ENCODE measurements at places on chromosomes 5 and 9.

- peak; percentile 59 for DNase-seq
These were observed 219.8 kb downstream of the FBXL7 start for GRCh38 chr5:15719784-15720183.

- no peak for DNase-seq
These were observed 572.1 kb downstream of the CHSY3 start for GRCh38 chr5:130476325-130476724.

- no peak for DNase-seq
These were observed 184.6 kb upstream of the PUM3 start for GRCh38 chr9:3028535-3028934.

- no peak for DNase-seq
These were observed 56.3 kb downstream of the INSYN2B start for GRCh38 chr5:169923988-169924387.

Data from pulmonary artery endothelial cell (primary cell).